ENCODE measurements at places on chromosomes 13 and 19. TPM values are rescaled to one million over a fixed set of nuclear protein-coding genes. Genes with fewer than 3 reads are reported as not detected.

DNA sequence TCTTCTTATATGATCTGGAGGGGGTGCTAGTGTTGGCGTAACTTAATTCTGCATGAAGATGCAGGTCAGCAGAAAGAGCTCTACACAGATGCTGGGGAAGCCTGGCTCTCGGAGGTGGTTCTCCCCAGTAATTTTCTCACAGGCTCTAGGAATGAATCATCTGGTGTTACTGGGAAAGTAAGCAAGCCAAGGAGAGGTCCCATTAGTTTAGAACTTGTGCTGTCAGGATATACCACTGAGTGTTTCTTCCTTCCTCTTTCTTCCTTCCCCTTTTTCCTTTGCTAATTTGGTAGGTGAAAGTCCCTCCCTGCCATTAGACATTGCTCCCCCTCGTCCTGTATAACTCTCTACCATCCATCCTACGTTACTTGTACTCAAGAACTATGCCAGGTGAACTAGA is 68.3 kb downstream of the ATP8A2 start:
- no peak for DNase-seq

GRCh38 chr13:111629926-111630325 is 309.5 kb downstream of the TEX29 start:
- DNase-seq: no peak

Gene CYP2F1
- not detected for total RNA-seq

DNA sequence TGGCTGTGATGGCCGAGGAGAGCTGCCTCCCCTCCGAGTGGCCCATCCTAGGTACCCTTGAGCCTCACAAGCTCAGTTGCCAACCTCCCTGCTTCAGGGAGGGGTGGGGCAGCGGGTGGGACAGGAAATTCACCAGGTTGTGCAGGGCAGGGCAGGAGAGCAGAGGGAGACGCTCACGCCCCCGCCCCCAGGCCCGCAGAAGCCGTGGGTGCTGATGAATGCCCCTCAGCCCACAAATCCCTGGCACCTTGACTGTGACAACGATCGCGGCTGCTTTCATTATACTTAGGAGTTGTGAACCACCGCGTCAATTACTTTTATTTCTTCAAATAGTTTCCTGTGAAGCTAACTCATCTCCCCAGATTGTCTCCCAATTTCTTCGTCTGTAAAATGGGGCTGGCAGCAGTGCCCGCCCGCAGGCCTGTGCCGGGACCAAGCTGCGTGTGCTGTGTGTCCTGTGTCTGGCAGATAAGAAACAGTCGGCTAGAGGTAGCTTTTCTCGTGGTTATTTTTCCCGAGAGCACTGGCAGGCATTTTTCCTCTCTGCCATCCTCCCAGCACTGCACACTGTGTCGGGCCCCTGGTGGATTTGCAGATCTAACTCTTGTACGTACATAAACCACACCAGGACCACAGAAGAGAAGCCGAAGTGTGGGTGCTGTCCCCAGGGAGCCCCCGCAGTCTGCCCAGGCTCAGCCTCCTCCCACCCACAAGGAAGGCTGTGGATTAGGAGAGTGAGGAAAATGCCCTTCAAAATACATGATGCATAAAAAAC is 7.9 kb upstream of the RASA3 start:
- no peak for DNase-seq

DNA sequence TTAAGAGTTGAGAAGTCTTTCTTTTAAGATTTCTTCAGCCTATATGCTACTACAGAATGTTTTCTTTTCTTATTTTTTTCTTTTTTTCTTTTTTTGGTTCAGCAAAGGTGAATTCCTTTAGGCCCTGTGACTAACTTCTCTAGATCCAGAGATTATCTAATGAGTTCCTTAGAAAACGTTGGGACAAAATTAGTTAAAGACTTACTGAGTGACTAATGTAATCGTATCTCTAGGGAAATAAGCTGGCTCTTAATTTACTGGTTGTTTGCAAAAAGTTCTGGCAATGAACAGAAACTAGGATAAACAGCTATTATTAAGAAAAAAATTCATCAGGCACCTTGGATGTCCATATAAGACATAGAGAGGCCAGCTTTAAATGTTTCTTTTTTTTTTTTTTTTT is 30.7 kb upstream of the CSNK1A1L start:
- DNase-seq: no peak

Gene NLRP13
- total RNA-seq: not detected

DNA sequence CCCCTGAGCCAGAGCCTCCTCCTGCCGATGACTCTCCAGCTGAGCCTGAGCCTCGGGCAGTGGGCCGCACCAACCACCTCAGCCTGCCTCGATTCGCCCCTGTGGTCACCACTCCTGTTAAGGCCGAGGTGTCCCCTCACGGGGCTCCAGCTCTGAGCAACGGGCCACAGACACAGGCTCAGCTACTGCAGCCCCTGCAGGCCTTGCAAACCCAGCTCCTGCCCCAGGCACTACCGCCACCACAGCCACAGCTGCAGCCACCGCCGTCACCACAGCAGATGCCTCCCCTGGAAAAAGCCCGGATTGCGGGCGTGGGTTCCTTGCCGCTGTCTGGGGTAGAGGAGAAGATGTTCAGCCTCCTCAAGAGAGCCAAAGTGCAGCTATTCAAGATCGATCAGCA is 3.6 kb downstream of the KMT2B start:
- DNase-seq: no peak

Gene PSG11
- not detected for total RNA-seq

Gene MYBPC2
- total RNA-seq: 0.18 TPM

Gene METTL21C
- not detected for total RNA-seq

DNA sequence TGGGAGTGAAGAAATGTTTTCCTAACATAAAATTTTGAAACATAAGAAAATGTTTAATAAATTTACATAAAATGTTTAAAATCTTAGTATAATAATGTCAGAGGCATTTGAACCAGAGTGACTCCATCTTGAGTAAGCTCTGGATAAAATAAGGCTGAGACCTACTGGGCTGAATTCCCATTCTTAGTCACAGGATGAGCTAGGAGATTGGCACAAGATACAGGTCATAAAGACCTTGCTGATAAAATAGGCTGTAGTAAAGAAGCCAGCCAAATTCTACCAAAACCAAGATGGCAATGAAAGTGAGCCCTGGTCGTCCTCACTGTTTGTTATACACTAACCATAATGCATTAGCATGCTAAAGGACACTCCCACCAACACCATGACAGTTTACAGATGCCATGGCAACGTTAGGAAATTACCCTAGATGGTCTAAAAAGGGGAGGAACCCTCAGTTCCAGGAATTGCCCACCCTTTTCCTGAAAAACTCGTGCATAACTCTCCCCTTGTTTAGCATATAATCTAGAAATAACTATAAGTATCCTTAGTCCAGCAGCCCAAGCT is 1184.0 kb downstream of the UQCRFS1 start:
- DNase-seq: no peak
